Smooth muscle cell of the brain vasculature (primary cell): ENCODE measurements at places on chromosomes 2 and 18.

DNA sequence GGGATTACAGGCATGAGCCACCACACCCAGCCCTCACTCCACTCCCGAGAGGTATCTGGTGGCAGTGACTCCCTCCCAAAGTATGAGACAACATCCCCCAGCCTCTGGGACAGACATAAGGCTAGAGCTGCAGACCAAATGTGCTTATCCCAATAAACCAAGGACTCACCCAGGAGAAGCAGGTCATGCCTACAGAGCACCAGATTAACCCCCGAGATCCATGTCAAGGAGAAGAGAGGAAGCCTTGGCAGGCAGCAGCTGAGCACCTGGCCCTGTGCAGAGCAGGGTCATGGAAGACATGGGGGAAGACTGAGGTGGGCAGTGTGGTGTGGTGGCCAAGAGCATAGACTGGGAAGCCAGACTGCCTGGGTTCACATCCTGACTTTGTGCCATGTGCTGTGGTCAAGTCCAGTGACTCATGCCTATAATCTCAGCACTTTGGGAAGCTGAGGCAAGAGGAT is 7.2 kb downstream of the RAB11FIP5 start:
- DNase-seq: no peak

DNA sequence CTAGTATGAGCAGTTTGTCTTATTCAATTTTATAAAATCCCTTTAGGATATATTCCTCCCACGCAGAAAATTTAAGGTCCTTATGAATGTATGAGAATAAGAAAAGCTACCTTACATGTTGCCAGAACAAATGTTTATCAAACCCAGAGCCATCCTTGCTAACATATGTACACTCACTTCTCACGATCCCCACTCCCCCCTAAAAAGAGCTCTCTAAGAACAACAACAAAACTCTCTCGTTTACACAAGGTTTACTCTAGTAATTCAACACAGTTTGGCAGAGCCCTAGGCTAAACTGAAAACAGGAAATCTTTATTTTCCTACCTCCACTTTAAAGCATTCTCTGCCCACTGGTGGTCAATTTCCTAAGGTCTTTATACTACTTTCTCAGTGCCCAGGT is 504.9 kb downstream of the ZEB2 start:
- peak; percentile 40 for DNase-seq

DNA sequence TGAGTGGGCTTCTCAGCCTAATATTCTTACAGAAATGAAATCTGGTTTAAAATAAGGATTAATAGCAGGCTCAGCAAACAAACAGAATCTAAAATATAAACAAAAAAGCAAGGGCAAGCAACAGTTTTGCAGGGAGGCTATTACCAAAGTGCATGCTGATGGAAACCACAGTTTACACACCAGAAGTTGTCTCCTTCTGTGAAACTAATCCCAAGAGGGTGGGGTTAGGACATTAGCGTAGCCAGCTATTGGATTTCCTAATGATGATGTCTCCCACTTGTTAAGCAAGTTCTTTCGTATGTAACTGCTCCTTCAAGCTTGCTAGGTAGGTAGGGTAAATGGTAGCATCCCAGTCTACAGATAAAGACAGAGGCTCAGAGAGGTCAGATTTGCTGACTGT is 65.0 kb upstream of the TSPYL6 start:
- DNase-seq: no peak

DNA sequence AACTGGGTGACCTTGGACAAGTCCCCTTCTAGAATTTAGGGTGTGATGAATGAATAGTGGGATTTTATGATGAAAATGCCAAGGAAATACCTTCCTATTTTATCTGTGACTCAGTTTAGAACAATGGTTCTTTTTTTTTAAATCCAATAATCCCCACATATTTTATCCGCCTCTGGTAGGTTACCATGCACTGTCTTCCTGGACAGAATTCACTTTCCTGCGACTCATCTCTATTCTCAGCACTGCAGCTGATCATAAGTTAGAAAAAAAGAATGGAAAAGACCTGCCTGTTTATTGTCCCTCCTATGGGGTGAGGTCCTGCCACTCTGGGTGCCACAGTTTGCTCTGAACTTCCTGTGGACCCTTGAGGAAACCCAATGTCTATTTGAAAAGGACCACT is 73.1 kb downstream of the IRS1 start:
- no peak for DNase-seq

- no peak for DNase-seq
Observed at GRCh38 chr18:34370704-34371395, 146.1 kb upstream of the NOL4 start.

- no peak for DNase-seq
Observed at GRCh38 chr2:12918835-12919445, 202.2 kb downstream of the TRIB2 start.

GRCh38 chr2:67050622-67051021 is 346.5 kb upstream of the ETAA1 start:
- no peak for DNase-seq

GRCh38 chr2:153291718-153292117 is 186.8 kb downstream of the RPRM start:
- DNase-seq: no peak

GRCh38 chr2:11024687-11025086 is 113.0 kb downstream of the KCNF1 start:
- DNase-seq: no peak

DNA sequence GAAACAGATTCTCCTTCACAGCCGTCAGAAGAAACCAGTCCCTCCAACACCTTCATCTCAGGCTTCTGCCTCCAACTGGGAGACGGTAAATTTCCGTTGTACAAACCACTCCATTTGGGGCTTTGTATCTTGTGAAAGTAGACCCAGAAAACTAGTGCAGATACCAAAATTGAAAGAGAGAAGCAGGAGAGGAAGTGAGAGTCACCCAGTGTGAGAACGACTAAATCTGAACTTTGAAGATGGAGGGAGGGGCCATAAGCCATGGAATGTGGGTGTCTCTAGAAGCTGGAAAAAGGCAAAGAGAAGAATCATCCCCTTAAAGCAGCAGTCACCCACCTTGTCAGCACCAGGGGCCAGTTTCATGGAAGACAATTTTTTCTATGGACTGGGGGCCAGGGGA is 88.3 kb upstream of the LRATD1 start:
- DNase-seq: no peak

GRCh38 chr18:61322265-61322873 is 10.9 kb upstream of the CDH20 start:
- DNase-seq: peak; percentile 37

GRCh38 chr2:44097322-44097907 is 71.3 kb upstream of the PPM1B start:
- DNase-seq: no peak

DNA sequence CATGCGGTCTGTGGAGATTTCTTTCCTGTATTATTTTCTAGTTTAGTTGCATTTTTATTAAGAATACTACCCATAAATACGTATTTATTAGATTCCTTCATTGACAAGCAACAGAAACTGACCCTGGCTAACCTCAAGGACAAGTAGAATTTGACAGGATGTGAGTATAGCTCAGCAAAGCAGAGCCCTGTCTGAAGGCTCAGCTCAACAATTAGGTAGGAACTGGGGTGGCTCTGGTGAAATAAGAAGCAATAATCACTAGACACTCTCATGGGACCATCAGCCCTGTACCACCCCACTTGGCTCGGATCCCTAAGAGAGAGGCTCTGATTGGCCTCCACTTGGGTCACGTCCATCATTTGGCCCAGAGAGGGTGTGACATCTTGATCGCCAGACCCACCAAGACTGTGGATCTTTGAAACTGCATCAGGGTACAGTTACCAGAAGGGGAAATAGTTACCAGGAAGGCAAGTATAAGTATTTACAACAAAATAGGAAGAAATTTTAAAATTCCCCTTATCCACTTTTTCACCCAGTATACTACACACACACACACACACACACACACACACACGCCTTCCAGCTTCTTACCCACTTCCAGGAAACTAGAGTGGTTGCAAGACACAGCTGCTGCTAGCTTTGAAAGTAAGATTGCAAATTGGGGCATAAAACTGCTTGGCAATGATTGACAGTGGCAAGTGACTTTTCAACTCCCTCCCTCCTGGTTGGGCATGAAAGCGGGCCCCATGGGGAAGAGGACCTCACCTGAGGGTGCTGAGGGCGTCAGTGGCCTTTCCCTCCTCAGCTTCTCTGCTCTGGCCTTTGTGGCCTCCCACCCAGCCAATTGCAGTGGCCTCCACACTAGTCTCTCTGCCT is 41.8 kb downstream of the KCTD18 start:
- no peak for DNase-seq

DNA sequence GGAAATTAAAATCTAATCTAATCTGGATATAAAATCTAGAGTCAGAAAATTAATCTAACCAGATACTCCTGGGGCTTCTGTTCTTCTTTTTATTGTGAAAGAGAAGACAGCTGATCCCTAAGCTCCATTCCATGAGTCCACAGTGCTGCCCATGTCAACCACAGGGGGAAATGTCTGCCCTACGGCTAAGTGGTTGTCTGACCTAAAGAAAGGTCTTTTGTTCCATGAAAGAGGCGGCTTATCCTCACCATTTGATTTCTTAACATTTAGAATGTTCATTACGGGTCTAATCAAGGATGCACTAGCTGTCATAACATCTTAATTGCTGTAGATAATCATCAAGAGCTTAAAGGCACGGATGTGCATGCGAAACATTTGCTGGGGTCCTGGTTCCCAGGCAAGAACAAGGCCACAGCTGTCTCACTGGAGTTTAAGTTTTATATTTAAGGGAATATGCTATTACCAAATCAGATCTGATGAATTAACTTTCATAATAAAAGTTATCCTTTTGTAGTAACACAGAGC is 162.6 kb downstream of the PAX3 start:
- DNase-seq: no peak

GRCh38 chr18:68874361-68874760 is 76.5 kb downstream of the CCDC102B start:
- peak; percentile 1 for DNase-seq

GRCh38 chr2:173568054-173568453 is 213.4 kb downstream of the CDCA7 start:
- DNase-seq: no peak

DNA sequence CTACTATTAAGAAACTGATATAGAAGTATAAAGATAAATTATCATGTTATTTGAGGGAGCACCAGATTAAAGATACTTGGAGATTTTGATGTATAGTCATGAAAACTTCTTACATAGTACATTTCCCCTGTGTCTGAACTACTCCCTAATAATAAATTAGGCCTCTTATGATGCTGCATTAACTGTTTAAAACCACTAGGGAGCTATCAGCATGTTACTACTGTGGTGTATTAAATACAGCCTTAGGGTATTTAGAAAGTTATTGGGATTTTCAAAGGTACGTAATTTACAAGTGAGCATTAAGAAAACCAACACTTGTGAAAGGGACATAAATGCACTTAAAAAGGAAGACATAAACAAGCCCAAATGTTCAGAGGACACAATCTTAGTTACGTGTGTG is 714.0 kb downstream of the EPHA4 start:
- DNase-seq: no peak

GRCh38 chr18:42287047-42287446 is 332.0 kb downstream of the PIK3C3 start:
- DNase-seq: no peak

DNA sequence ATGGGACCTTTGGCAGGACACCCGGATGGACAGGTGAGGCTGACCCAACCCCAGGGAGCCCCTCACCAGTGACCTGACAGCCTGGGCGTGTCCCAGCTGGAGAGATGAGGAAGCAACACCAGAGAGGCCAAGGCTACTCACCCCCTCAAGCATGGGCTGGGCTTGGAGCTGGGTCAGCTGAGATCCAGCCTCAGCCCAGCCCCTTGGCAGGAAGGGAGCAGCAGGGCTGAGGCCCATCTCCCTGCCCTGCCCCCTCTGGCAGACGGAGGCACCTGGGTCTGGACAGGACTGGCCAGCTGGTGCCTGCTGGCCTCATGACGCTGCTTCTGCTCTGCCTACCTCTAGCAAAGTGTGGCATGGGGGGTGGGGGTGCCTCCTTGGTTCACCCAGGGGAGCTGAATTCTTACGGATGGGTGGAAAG is 37.8 kb downstream of the HS6ST1 start:
- no peak for DNase-seq

- DNase-seq: no peak
Observed at GRCh38 chr2:166373105-166373504, 2.6 kb downstream of the SCN9A start.

DNA sequence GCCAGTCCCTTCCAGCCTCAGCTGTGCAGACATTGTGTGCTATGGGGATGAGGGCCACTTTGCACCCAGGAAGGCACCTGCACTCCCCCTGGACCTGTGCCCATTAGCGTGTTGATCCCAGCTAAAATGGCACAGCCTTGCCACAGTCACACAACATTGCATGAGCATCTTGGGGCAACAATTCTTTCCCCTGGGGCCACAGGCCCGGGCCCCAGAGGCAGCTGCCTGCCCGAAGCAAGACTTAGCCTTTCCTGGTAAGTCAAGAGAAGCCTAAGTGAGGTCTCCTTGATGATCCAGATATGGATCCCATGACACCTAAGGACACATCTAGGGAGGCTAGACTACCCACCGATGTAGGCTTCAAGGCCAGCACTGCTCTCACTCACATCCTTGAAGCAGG is 202.1 kb downstream of the BCL11A start:
- no peak for DNase-seq

- no peak for DNase-seq
Observed at GRCh38 chr18:74278058-74278457, 13.7 kb downstream of the CYB5A start.

- DNase-seq: no peak
Observed at GRCh38 chr2:106685180-106685897, 198.2 kb downstream of the CD8B2 start.

- DNase-seq: no peak
Observed at GRCh38 chr2:174492963-174493431, 6.2 kb upstream of the GPR155 start.

GRCh38 chr2:102233132-102233884 is 46.5 kb downstream of the IL1RL2 start:
- no peak for DNase-seq

DNA sequence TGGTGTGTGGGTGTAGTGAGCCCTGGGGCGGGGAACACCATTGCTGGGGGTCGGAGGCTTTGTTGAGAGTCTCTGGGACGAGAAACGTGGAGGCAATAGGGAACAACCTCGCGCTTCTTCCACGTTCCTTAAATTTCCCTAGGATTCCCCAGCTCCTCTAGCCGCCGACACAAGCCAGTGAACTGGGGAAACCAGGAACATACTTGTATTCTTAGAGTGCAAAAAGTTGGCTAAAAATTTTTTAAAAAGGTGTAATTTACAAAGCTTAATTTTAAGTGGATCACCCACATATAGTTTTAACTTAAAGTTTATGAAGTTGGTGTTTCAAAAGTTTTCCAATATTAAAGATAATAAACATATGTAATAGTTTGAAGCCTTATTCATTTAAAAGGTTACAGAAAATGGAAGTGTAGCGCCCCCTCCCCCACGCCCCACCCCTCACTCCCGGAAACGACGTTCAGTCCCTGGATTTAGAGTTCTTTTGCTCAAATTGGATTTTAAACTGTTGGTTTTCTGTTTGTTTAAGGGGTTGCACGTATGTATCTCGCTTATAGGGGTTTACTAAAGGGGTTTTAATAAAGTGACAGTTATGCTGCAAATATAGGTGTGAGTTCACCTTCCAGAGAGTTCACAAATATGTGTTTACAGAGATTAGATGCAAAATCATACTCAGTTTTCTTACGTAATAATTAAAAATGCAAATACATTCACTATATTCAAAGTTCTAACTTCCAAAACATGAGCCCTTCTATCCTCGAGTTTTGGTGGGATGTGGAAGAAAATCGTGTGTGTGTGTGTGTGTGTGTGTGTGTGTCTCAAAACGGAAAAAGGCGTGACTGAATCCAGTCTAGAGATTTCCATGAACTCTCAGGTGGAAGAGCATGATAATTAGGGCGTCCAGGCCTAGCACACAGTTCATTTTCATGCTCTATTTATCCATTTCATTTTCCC is 872 bp downstream of the DSG2 start:
- DNase-seq: no peak
